ENCODE measurements at places on chromosomes 6 and 20.

DNA sequence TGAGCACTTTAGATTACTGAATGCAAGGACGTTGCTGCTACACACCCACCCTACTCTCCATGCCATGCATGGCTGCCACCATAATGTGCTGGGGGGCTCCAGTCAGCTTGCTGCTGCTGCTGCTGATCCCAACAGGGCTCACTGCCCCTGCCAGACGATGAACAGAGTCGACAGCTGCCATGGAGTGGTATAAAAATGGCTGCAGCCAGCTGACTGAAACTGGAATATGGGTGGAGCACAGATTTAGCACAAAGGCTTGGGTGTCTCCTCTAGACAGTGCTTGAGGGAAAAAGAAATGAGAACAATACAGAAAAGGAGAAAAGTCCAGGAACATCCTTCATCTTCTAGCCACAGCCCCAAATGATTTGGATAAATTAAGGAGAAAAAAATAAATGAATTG, 150.7 kb downstream of the PDSS2 start:
- DNase-seq, result no peak

GRCh38 chr20:35742741-35743523, 872 bp upstream of the RBM39 start:
- no peak for DNase-seq

DNA sequence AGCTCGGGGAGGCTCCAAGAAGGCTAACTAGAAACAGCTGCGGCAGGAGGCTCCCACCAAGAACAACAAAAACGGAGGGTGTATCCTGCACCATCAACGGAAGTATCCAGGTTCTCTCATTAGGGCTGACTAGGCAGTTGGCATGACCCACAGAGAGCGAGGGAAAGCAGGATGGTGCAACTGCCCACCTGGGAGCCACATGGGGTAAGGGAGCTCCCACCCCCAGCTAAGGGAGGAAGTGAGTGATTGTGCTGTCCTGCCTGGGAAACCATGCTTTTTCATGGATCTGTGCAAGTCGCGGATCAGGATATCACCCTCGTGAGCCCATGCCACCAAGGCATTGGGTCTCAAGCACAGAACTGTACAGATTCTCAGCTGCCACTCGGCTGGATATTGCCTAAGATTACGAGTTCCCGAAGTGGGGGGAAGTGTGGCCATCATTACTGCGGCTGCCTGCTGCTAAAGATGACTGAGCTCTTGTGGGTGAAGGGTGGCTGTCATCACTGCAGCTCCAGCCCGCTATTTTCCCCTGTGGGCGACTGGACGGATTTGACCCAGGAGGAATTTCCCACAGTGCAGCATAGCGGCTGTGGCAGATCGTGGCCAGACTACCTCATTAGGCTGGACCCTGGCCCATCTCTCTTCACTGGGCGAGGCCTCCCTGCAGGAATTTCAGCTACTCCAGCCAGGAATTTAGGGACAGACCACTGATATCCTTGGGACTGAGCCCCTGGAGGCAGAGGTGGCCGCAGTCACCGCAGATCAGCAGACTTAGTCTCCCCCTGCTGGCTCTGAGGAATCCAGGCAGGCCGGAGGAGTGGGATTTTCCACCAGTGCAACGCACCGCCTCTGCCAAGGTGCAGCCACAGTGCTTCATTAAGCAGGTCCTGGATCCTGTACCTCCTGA, 515.7 kb downstream of the FRK start:
- no peak for DNase-seq

- DNase-seq, result no peak
Measured at GRCh38 chr20:25324412-25324811, 66.2 kb downstream of the ABHD12 start.

- DNase-seq, result no peak
Measured at GRCh38 chr20:46651091-46651962, at the start of gene SLC13A3. Gene SLC13A3 (minus strand): TSS chr20:46651459. CDS start chr20:46651421, 38 bp downstream.

DNA sequence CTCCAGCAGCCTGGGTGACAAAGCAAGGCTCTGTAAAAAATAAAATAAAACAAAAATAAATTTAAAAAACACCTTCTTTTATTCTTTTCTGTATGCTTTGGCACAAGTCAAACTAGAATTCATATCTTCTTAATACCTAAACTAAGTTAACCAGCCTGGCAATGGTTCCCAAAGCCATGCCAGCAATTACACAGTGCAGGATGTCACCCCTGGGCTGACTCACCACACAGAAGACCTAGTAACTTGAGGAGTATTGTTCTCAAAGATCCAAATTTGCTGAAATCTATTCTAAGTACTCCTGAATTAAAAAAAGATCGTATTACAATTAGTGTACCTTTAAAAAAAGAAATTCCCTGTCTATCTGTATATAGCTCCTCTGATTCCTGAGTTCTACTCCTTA, 162.7 kb upstream of the SGK1 start:
- DNase-seq, result no peak

- DNase-seq, result no peak
Measured at GRCh38 chr20:56391596-56392131, 351 bp downstream of the AURKA start.

DNA sequence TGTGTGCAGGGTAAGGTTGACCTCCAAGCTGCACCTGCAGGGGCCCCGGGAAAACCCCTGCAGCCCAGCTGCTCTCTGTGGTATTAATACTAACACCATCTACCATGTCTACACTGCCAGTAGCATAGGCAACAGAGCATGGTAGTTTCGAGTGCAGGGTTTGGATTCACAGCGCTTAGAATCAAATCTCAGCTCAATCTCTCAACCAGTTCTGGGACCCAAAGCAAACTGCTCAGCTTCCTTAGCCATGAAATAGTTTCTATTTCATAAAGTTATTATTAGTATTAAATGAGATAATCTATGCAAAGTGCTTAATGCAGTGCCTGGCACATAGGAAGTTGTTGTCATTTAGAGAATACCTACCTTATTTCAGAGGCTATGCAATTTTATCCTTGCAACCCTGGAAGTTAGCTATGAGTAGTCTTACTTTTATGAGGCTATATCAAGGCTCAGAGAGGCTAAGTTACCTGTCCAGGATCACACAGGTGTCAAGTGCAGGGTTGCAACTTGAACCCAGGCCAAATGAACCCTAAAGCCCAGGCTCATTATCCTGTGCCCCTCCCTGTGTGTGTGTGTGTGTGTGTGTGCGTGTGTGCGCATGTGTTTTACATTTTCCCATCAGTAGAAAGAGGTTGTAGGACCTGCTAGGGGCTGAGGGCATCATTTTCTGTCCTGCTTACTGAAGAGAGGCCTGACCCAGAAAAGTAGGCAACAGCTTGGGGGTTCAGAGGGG, 27.6 kb upstream of the MRPS18A start:
- DNase-seq, result no peak
